ENCODE measurements at places on chromosomes 4 and X.

- peak; percentile 26 for DNase-seq
Observed at GRCh38 chr4:151644622-151645021, 116.2 kb downstream of the GATB start.

- DNase-seq, result no peak
Observed at GRCh38 chr4:169272265-169272886, 1.6 kb upstream of the SH3RF1 start.

- no peak for DNase-seq
Observed at GRCh38 chr4:84547211-84547610, 35.7 kb upstream of the CDS1 start.

GRCh38 chr4:137621056-137621455 lies 88.8 kb upstream of the PCDH18 start:
- DNase-seq, result no peak

DNA sequence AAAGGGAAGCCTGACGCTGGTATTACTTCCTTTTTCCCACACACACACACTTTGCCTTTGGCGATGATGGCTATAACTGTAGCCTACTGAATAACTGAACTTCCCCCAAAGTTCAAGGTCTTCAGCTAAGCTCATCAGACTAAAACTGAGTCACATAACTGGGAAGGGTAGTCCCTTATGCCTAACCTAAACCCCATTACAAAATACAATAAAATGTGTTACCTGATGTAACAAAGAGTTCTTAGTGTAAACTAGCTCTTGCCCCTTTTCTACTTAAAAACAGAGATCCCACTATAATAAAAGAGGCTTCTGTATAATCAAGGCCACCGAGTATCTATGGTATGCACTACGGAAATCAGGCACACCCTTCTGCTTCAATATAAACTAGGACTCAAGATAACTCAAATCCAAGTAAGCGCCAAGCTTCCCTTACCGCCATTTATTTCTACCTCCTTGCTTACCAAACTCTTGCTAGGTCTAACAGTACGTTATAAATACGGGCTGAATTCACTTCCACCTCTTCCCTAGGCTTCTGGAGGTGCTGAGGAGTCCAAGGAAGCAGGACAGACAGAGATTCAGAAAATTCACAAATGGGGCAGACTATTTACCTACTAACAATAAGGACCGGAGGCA lies 2.4 kb downstream of the OTUD4 start:
- peak; percentile 17 for DNase-seq

DNA sequence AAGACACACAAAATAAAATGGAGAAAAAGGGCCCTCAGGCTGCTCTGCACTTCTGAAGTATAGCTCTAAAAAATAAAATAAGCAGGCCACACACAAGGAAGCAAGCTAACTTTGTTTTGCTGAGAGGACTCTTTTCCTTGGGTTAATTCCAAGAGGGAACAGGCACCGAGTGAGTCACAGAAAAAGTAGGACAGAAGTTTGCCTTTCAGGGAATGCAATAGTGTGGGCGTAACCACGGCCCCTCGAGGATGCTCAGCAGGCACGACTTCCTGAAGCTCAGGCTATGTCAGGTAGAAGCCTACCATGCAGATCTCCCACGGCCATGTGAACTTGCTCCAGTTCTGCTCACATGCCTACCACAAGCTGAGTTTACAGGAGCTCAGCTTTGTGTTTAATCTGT lies 22.1 kb downstream of the PPP1R2C start:
- DNase-seq, result no peak

All from stimulated activated CD4-positive, alpha-beta T cell treated with anti-CD3 and anti-CD28 coated beads, Interleukin-15, amount 100 ng/mL, for 24 hours (primary cell).